ENCODE measurements at places on chromosomes 12 and 14.

GRCh38 chr12:128069359-128069997, 197.5 kb upstream of the TMEM132C start:
- DNase-seq = no peak

GRCh38 chr14:72882463-72882862, 11.4 kb downstream of the DPF3 start:
- DNase-seq = no peak

GRCh38 chr12:113242026-113242418, 20.8 kb downstream of the TPCN1 start:
- DNase-seq = no peak

- no peak for DNase-seq
Measured at GRCh38 chr12:86158956-86159355, 97.2 kb downstream of the MGAT4C start.

All from CD4-positive, alpha-beta T cell treated with Interleukin-1 beta for 1 hour (primary cell).